ENCODE measurements at places on chromosomes 1 and 21.
A peak's percentile ranks its signal among the peaks of the same experiment; 100 is the strongest.

DNA sequence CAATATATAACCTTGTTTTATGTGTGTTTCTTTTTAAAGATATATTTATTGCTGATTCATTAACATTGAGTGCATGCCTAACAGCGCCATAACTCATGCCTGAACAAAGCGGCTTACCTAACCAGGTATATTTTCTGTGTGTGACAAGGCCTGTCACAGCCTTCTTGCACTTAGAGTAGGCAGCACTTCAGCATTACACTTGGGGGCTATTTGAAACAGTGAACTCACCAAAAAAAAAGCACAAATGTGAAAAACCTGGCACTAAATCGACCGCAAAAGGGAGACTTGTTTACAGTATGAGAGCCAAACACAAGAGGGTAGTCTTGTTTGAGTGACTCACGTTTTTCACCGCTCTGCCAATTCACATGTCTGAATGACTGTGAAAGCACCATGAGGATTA lies 111.7 kb downstream of the DISP1 start:
- no peaks in the 10 kb centered on the region for H3K27me3 ChIP-seq
- DNase-seq: no peak
- H3K4me1 ChIP-seq: peaks cover 7% of the 10 kb centered on the region
- no peak overlapping the region for H3K4me3 ChIP-seq

GRCh38 chr1:115377411-115377810 lies 39.4 kb upstream of the NGF start:
- H3K27me3 ChIP-seq: no peaks in the 10 kb centered on the region
- no peaks in the 10 kb centered on the region for H3K36me3 ChIP-seq
- no peak overlapping the region for H3K27ac ChIP-seq
- H3K4me1 ChIP-seq: no peaks in the 10 kb centered on the region

GRCh38 chr1:206142011-206142410 lies 24.8 kb upstream of the AVPR1B start:
- H3K27me3 ChIP-seq: no peaks in the 10 kb centered on the region
- no peaks in the 10 kb centered on the region for H3K36me3 ChIP-seq
- no peak overlapping the region for H3K27ac ChIP-seq
- H3K4me3 ChIP-seq: no peak overlapping the region

DNA sequence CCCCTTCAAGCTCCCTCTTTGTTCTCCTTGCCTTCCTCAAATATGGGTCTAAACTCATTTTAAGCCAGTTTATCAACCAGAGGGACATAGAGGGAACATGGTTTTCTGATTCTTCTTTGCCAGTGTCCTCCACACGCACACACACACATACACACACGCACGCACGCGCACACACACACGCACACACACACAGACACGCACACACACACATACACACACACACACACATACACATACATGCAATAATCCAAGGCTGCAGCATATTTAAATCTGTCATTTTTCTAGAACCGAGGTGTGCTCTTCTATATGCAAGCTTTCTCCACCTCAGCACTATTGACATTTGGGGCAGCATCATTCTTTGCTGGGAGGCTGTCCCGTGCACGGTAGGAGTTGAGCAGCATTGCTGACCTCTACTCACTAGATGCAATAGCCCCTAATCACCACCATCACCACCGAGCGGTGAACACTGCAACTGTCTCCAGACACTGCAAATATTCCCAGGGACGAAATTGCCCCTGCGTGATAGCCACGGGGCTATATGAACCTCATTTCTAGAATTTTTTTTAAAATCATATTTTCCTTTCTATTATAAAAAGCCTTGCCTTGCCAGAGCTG lies 8.0 kb downstream of the TNFRSF9 start:
- no peaks in the 10 kb centered on the region for H3K4me1 ChIP-seq
- no peak overlapping the region for H3K4me3 ChIP-seq
- no peaks in the 10 kb centered on the region for H3K36me3 ChIP-seq

GRCh38 chr1:8447616-8448150 lies 129.8 kb downstream of the SLC45A1 start:
- H3K27me3 ChIP-seq: no peaks in the 10 kb centered on the region
- peaks cover 7% of the 10 kb centered on the region for H3K36me3 ChIP-seq
- DNase-seq: no peak
- no peak overlapping the region for H3K27ac ChIP-seq
- H3K4me1 ChIP-seq: no peaks in the 10 kb centered on the region
- no peak overlapping the region for H3K4me3 ChIP-seq

DNA sequence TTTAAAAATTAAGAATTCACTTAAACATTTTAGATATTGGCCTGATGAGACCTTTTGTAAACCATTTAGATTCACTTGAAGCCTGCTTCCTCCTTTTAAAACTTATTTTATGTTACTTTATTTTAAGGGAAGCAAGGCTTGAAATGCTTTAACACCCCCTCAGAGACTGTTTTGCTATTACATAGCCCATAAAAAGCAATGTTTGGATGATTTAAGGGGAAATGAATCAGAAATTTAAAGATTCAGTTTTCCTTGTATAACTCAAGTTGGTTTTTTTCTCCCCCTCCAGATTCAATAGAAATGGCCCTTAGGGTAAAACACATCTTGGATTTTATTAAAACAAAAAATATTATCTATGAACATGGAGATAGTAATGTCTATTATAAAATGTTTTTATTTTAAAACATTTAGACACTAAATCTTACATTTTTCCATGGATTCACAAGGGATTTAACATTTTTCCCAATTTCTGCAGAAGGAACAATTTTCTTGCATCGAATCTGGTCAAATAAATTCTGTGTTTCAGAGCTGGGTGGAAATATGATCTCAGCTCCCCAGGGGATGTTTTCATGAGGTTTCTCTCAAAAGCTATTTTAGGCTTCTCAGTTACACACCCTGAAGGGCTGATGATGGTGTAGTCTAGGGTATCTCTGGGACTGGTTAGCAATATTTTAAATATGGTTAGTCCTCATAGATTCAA lies 69.3 kb upstream of the WARS2 start:
- no peaks in the 10 kb centered on the region for H3K27me3 ChIP-seq
- DNase-seq: no peak
- H3K4me3 ChIP-seq: no peak overlapping the region
- no peaks in the 10 kb centered on the region for H3K4me1 ChIP-seq

DNA sequence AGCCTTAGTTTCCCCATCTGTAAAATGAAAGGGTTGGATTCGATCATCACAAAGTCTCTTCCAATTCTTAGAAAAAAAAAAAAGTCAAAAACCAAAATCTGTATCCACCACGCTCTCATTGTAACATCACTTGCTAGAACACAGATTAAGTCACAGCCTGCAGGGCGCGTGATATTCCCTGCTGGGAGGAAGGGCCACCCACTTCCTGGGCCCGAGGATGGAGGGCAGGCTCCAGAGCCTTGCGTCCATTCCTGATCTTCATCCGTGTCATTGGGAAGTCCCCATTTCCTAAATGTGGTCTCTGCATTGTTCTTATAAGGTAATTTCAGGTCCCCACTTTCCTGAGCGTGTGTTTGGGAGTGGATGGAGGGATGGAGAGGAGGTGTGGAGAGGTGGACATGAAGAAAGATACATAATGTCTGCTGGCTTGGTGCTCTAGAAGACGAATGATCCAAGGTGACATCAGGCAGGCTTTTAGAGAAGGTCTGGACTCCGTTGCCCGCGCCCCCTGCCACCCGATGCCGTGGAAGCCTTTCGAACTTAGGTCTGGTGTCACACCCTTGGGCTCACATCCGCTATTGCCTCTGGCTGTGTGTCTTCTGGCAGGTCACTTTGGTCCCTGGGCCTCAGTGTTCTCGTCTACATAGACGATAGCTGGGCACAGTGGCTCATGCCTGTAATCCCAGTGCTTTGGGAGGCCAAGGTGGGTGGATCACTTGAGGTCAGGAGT lies 56.1 kb downstream of the ATP5PO start:
- no peaks in the 10 kb centered on the region for H3K36me3 ChIP-seq
- H3K4me3 ChIP-seq: no peak overlapping the region
- H3K4me1 ChIP-seq: peaks cover 3% of the 10 kb centered on the region
- DNase-seq: no peak
- no peaks in the 10 kb centered on the region for H3K27me3 ChIP-seq

GRCh38 chr1:222897527-222898190 lies 82.8 kb downstream of the DISP1 start:
- no peak overlapping the region for H3K4me3 ChIP-seq
- no peak overlapping the region for H3K27ac ChIP-seq
- peaks cover 2% of the 10 kb centered on the region for H3K36me3 ChIP-seq
- DNase-seq: no peak
- H3K27me3 ChIP-seq: no peaks in the 10 kb centered on the region

DNA sequence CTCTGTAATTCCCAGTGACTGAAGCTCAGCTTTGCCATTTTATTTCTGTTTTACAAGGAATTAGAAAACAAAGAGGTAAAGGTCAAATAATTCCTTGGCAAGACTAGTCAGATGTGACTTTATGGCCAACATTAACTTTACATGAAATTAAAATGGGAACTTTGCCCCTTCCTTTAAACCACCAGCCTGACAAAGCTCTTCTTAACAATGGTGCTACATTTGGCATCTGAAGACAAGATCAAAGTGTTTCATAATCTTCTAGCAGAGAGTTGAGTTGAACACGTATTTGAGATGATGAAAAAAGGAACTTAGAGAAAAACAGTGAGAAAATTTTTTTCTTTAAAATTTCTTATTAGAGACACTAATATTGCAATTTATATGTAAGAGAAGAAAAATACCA lies 193.8 kb downstream of the AK5 start:
- H3K4me3 ChIP-seq: no peak overlapping the region
- H3K36me3 ChIP-seq: no peaks in the 10 kb centered on the region
- no peak overlapping the region for H3K27ac ChIP-seq

DNA sequence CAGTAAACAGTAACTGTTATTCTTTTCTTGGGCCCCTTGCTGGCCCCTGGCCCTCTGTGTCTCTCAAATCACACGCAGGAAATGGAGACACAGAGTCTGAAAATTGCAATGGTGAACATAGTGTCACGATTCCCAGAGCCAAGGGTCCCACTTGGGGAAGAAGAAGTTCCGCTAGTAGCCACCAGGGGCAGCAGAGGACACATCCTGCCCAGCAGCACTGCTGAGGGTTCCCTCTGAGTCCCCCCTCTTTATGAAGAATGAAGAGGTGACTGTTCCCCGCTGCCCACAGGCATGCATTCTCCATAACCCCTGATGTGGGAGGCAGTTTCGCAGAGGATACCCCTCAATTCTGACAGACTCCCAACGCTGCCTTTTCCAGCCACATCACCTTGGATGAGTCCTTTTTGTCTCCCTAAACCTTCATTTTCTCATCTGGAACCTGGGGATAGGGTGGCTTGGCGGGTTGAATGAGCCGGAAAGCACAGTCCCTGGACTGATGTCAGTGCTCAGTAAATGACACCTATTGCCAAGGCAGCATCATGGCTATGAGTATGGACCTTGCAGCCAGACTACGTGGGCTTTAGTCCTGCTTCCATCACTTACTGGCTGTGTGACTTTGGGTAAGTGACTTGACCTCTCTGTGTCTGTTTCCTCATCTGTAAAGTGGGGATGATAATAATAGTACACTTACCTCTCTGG lies 238.0 kb upstream of the TMEM51 start:
- H3K27me3 ChIP-seq: no peaks in the 10 kb centered on the region
- H3K27ac ChIP-seq: no peak overlapping the region
- no peak overlapping the region for H3K4me3 ChIP-seq
- DNase-seq: peak; percentile 54

DNA sequence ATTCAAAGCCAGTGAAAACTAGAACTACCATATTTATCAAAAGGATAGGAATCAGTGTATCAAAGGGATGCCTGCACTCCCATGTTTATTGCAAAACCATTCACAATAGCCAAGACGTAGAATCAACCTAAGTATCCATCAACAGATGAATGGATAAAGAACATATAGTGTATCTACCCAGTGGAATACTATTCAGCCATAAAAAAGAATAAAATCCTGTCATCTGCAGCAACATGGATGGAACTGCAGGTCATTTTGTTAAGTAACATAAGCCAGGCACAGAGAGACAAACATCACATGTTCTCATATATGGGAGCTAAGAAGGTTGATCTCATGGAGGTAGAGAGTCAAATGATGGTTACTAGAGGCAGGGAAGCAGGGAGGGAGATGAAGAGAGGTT lies 110.0 kb downstream of the PAX7 start:
- H3K4me3 ChIP-seq: no peak overlapping the region
- no peaks in the 10 kb centered on the region for H3K36me3 ChIP-seq
- H3K27ac ChIP-seq: no peak overlapping the region
- DNase-seq: no peak
- H3K27me3 ChIP-seq: no peaks in the 10 kb centered on the region

DNA sequence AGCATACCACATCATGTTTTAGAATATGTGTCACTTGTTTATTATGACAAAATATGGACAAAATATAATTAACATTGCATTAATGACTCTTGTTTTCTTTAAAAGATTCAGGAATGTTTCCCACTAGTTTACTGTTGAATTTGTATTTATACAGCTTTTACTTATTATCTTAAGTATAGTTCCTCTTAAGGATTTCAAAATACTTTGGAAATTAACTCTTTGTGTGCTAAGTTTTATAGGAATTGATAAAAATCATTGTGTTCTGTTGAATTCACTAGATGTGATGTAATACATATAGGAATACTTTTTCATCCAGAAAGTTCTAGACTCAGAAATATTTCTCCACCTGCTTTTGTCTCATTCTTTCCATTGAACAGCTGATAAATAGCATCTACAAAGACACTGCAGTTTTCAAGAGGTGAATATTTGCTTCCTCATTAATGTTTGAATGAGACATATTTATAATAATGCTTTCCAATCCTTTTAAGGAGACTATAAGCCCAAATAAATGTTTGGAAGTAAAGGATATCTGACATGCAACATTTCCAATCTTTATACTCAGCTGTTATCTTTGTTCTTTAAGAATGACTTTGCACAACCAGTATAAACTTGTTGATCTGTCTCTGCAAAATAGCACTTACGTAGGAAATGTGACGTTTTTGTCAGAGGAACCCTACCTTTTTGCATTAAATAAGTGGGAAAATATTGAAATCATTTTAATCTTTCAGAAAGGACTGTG lies 38.4 kb upstream of the SAMSN1 start:
- H3K27ac ChIP-seq: no peak overlapping the region
- no peak for DNase-seq
- H3K4me3 ChIP-seq: no peak overlapping the region
- no peaks in the 10 kb centered on the region for H3K36me3 ChIP-seq
- no peaks in the 10 kb centered on the region for H3K4me1 ChIP-seq

DNA sequence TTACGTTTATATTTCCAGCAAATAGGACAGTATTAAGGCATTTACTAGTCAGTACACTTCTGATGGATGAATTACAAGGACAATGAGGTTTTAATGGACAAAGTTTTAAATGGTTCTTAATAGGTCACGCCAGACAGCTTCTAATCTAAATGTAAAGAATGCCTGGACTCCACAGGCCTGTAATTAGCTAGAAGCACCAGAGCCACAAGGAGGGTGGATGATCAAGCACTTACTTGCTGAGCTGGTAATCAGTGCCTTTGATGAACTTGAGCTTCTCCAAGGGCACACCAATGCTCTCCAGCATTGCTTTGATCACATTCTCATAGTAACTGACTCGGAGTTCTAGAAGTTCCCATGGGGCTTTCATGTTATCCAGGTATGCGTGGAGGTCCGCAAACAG lies 6.8 kb downstream of the YARS1 start:
- H3K36me3 ChIP-seq: peaks cover 15% of the 10 kb centered on the region
- DNase-seq: no peak
- H3K27me3 ChIP-seq: no peaks in the 10 kb centered on the region
